ENCODE measurements at places on chromosomes 7 and 10.

- no peak for DNase-seq
Measured at GRCh38 chr7:29043576-29043975, 85.4 kb upstream of the TRIL start.

DNA sequence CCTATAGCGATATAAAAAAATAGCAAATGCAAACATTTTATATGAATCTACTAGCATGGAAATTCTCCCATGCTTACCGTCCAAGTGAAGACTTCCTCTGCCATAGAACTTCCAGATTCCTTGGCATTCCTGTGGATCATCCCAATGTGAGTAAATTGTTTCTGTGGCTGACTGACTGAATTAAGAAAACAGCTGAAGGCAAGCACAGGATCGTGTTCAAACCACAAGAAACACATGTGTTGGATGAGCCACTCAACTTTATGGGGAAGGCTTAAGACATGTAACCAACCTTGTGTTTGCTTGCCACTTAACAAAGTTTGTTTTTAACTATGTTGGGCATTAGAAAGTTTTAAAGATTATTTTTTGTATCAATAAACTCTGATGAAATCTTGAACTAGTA, 2.6 kb upstream of the MYPN start:
- DNase-seq = no peak

DNA sequence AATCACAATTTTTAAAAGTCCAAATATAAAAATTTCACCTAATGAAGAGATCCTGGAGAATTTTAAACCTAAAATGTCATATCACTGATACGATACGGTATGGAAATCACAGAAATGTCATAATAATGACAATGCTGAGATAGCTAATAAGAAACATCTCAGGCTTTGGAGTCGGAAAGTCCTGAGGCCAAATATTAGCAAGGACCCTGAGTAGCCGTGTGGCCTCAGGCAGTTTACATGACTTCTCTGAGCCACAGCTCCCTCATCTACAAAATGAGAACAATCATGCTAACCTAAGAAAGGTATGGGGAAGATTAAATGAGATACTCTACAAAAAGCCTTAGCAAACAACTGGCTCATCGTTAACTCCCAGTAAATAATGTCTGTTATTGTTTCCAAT, 100.9 kb upstream of the NEBL start:
- DNase-seq = no peak

- no peak for DNase-seq
Measured at GRCh38 chr10:116271593-116272439, 1.2 kb downstream of the GFRA1 start.

GRCh38 chr7:142782922-142783900, 12.4 kb downstream of the PRSS2 start:
- peak; percentile 46 for DNase-seq

GRCh38 chr10:72276421-72277339, 3.0 kb downstream of the DDIT4 start:
- DNase-seq = no peak

- DNase-seq = no peak
Measured at GRCh38 chr7:95002775-95003174, 95.4 kb downstream of the PPP1R9A start.

GRCh38 chr7:152435384-152436110, at the start of gene KMT2C:
KMT2C (minus strand) TSS chr7:152436003; CDS start chr7:152435786, 217 bp downstream.
- peak; percentile 37 for DNase-seq

GRCh38 chr10:101829561-101830315, 11.5 kb upstream of the OGA start:
- DNase-seq = peak; percentile 49

DNA sequence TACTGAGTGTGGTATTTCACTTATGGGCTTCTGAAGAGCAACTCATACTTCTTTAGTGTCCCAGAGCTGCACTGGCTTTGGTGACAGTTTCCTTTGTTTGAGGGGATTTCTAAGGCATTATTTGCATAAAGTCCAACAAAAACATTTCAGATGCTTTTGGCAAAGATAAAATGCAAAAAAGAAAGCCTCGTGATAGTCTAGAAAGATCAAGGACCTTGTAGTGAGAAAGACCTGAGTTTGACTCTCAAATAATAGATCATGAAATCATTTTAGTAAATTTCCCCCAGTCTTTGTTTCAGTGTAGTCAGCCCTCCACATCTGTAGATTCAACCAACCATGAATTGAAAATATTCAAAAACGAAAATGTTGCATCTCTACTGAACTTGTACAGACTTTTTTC, 107.4 kb downstream of the EEPD1 start:
- DNase-seq = no peak

GRCh38 chr10:70352401-70353097, 29.9 kb downstream of the LRRC20 start:
- DNase-seq = no peak

Data from activated T-helper 1 cell treated with anti-CD3 and anti-CD28 coated beads, Interleukin-2, amount 50 U/mL, for 16 hours (primary cell).